Forelimb muscle (tissue), 1 donor: ENCODE measurements at places on chromosomes 2 and 18. TPM values are rescaled to one million over a fixed set of nuclear protein-coding genes. Genes with fewer than 3 reads are reported as not detected.
A peak's percentile ranks its signal among the peaks of the same experiment; 100 is the strongest.

GRCh38 chr18:58911766-58912165 lies 47.1 kb downstream of the ZNF532 start:
- DNase-seq, result peak; percentile 48

The IL37 gene
- polyA plus RNA-seq, result not detected

The ZBTB7C gene
- 4.0 TPM for polyA plus RNA-seq

GRCh38 chr2:42359304-42359964 lies 1.6 kb downstream of the COX7A2L start:
- no peak for DNase-seq

DNA sequence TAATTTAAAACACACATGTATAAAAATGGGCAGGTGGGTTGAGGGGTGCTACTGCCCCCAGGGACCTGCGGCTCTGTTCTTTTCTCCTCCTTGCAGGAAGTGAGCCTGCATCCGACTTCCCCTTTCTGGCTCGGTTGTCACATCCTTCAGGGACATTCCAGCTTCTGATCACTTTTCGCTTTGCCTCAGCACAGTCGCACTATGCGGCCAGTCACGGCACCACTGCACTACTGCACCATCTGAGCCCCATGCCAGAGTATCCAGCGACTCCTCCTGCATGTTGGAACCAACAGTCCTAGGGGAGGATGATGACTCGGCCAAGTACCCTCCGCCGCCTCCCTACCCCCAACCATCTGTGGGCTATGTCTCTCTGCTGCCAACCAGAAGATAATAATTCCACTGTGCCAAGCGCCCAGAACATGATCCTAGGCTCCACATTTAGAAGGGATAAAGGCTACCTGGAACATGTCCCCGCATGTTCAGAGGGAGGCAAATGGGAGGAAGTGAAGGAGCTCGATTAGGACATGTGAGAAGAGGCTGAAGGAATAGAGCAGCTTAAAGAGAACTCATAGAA lies 17.6 kb downstream of the CDC42EP3 start:
- DNase-seq, result no peak

- DNase-seq, result no peak
Observed at GRCh38 chr2:44535376-44535775, 173.6 kb downstream of the CAMKMT start.

DNA sequence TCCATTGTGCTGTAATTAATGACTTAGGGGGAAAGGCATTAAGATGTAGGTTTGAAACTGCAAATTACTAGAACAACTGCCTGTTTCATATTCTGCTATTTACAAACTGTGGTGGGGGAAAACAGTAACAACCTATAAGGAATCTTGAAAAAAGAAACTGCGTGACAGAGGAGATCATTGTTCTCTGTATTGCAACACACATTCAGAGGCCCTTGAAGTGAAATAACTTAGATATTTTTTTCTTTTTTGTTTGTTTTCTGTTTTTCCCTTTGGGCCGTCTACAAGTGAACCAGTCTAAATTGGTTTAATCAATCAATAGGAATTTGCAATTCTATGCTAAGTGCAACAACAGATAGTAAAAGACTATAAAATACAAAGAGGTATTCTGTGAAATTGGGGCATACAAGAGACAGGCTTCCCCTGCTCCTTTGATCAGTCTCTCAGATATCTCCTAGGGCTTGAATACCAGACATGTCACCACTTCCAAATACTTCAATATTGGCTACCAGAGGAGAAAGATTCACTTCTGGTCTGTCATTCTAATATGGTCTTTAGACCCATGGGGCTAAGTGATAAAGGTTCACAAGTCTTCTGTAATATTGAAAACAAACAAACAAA lies 2055.1 kb upstream of the CELF4 start:
- DNase-seq, result no peak

The SCN7A gene
- 33.2 TPM for polyA plus RNA-seq

DNA sequence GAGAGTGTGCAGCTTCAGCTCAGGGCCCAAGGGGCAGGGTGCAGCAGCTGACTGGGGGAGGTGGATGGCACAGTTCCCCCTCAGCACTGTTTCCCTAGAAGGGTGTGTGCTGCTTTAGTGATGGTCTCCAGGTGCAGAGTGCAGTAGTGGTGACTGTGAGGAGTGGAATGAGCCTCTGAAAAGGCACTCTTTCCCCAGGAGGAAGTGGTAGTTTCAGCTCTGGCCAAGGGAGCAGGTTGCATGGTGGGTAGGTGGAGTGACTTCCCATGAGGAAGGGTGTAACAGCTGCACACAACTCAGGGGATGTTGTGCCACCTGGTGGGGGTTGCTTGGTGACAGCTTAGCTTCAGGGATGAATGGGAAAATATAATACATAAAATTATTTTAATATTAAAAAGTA lies 251.5 kb upstream of the NXPH2 start:
- DNase-seq, result no peak

DNA sequence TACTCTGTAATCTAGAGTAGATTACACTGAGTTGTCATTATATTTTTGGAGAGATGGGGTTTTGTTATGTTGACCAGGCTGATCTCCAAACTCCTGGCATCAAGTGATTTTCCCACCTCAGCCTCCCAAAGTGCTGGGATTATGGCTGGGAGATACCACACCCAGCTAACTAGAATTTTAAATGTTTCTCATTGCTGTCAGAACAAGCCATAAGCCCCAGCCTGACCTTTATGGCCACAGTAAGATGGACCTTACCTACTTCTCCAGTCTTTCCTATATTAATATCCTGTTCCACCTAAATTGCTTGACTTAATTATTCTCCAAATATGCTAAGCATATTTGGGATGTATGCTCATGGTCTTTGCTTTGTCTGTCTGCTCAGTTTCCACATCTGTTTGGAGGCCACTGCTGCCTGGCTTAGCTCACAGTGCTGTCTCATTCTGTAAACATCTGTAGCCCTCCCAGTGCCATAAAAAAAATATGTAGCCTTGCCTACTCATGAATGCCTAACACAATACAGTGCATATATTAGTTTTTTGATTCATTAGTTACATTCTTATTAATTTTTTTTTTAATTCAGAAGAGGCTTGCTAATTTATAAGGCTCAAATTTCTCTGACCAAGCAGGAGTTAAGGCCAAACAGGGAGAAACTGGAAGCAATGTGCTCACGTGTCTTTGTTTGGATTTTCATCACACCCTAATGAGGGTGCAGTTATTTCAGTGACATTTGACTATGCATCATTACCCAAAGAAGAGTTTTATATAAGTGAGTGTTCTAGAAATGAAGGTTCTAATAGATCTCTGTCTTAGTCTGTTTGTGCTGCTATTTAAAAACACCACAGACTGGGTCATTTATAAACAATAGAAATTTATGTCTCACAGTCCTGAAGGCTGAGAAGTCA lies 45.3 kb upstream of the PSME4 start:
- DNase-seq, result no peak

The LRP2 gene
- polyA plus RNA-seq, result 0.01 TPM

DNA sequence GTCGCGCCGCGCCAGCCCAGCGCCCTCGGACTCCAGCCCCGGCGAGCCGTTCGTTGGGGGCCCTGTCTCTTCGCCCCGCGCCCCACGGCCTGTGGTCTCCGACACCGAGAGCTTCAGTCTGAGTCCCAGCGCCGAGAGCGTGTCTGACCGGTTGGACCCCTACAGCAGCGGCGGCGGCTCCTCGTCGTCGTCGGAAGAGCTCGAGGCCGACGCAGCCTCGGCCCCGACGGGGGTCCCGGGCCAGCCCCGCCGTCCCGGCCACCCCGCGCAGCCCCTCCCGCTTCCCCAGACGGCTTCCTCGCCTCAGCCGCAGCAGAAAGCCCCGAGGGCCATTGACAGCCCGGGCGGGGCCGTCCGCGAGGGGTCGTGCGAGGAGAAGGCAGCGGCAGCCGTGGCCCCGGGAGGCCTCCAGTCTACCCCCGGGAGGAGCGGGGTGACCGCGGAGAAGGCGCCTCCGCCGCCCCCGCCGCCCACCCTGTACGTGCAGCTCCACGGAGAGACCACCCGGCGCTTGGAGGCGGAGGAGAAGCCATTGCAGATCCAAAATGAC lies 1.4 kb downstream of the PHLPP1 start:
- DNase-seq, result no peak

The CCBE1 gene
- 3.3 TPM for polyA plus RNA-seq

The FEV gene
- polyA plus RNA-seq, result not detected

GRCh38 chr2:25286025-25286400 lies 55.7 kb downstream of the DNMT3A start:
- no peak for DNase-seq

DNA sequence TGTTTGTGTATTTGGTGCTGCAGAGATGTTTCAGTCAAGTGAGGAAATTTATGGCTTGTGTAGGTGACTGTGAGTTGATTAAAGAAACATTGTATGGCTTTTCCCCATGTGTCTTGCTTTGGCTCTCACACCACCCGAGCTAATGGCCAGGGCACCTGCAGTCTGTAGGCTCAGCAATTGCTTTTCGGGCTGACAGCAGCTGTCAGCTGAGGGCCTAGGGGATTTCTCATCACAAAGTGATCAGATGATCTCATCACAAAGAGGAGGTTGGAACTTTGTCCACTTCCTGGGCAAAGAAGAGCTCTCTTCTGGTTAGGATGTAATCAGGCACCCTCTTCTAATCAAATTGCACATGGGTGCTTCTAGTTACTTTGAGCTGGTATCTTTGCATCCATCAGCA lies 632.2 kb downstream of the SLC4A3 start:
- no peak for DNase-seq

The GAREM1 gene
- polyA plus RNA-seq, result 7.3 TPM

GRCh38 chr18:79825913-79826312 lies 28.2 kb downstream of the KCNG2 start:
- no peak for DNase-seq

- no peak for DNase-seq
Observed at GRCh38 chr2:14616342-14616741, 16.2 kb upstream of the LRATD1 start.

The ZNF532 gene
- 54.2 TPM for polyA plus RNA-seq

DNA sequence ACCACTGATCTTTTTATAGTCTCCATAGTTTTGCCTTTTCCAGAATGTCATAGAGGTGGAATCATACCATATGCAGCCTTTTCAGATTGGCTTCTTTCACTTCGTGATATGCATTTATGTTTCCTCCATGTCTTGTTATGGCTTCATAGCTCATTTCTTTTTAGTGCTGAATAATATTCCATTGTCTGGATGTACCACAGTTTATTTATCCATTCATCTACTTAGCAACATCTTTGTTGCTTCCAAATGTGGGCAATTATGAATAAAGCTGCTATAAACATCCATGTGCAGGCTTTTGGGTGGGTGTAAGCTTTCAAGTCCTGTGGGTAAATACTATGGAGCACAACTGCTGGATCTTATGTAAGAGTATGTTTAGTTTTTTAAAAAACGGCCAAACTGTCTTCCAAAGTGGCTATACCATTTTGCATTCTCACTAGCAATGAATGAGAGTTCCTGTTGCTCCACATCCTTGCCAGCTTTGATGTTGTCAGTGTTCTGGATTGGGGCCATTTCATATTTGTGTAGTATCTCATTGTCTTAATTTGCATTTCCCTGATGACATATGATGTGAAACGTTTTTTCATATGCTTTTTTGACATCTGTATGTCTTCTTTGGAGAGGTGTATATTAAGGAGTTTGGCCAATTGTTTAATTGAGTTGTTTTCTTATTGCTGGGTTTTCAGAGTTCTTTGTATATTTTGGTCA lies 20.6 kb downstream of the STPG4 start:
- DNase-seq, result no peak

The LIMS1 gene
- polyA plus RNA-seq, result 34.7 TPM

DNA sequence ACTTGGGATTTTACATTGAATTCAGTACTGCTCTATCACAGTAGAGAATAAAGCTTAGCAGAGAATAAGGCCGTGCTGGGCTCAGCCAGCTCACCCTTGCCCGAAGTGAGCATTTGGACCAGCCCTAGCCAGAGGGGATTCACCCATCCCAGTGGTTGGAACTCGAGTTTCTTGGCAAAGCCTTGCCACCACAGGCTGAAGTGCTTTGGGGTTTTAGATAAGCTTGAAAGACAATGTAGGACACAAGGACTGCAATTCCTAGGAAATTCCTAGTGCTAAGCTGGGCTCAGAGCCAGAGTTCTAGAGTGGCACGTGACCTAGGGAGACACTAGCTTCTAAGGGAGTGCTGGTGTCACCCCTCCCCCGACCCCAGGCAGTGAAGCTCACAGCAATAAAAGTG lies 28.0 kb downstream of the SERPINB11 start:
- no peak for DNase-seq

DNA sequence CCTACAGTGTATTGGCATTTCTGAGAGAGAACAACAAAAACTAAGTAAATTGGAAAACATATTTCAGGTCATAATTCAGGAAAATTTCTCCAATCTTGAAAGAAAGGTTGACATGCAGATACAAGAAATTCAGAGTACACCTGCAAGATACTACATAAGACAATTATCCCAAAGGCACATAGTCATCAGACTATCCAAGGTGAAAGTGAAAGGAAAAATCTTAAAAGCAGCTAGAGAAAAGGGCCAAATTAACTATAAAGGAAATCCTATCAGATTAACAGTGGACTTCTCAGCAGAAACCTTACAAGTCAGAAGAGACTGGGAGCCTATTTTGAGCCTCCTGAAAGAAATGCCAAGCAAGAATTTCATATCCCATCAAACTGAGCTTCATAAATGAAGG lies 449.0 kb upstream of the MMADHC start:
- no peak for DNase-seq

The SERPINB10 gene
- 0.27 TPM for polyA plus RNA-seq

GRCh38 chr2:168216351-168217005 lies 30.9 kb downstream of the STK39 start:
- no peak for DNase-seq

DNA sequence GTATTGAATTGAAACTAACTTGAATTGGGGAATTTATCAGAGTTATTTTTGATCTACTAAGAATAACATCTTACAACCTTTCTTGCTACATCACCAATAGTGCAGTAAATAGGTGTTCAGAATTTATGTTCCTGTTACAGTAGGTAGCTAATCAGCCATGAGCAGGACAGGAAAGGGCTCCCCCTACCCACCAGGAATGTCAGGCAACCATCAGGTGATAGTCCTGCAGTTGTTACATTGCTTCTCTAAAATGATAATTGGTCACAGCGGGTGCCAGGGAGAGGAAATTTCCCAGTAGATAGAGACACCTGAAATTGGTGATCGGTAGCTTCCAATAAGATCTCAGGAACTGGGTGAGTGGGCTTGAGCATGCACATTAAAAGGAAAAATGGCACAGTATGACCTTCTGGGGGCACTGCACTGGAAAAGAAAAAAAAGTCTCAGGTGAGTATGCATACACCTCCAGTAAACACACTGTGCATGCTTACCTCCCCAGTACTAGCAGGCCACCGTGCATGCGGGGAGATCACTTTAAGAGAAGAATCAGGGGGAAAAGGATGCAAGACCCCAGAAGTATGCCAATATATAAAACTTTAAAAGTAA lies 1092.0 kb upstream of the LRRTM1 start:
- no peak for DNase-seq

The BMP10 gene
- polyA plus RNA-seq, result not detected

GRCh38 chr2:231246171-231246842 lies 47.9 kb downstream of the ARMC9 start:
- no peak for DNase-seq
